ENCODE measurements at places on chromosomes 5 and 9.

- DNase-seq, result no peak
These were observed 43.7 kb downstream of the FBXO38 start for GRCh38 chr5:148427370-148428042.

GRCh38 chr5:116847960-116848359 lies 273.3 kb upstream of the SEMA6A start:
- DNase-seq, result no peak

- DNase-seq, result no peak
These were observed 12.4 kb downstream of the ZNF474 start for GRCh38 chr5:122141751-122142150.

DNA sequence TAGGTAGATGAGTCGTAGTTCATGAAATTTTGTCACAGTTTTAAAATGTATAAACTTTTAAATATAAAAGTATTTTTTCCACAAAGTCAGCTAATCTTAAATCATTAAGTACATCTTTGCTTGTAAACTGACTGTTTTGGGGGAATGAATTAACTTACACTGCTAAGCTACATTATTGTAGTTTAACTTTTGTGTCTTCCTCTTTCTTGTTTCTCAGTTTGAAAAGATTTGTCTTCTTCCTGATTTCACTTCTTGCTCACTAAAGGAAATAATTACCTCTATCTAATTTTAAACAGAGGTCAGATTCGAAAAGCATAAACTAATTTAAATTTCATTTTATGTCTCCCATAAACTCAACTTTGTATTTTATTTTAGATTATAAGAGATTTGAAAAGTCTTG lies 5.7 kb downstream of the NIPSNAP3B start:
- no peak for DNase-seq

DNA sequence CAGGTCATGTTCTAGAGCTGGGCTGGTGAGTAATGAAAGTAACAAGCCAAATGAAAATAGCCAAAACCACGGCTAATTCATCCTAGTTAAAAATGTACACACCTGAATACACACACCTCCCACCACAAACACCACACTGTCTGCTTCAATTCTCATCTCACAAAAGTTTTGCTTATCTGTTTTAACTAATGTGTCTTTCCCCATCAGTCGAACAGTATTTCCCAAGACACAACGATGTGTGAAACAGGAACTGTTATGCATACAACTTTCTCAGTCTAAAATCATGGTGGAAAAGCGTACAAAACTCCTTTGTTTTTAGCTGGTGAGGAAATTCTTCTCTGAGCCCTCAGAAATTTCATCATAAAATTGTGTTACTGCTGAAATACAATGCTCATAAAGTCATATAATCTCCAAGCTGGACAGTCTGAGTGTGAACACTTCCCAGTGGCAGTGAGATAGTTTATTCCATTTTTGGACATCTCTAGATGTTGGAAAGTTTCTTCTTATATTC lies 242.4 kb downstream of the EFNA5 start:
- no peak for DNase-seq

Data from NT2/D1 (cell line).